ENCODE measurements at places on chromosomes 7 and 10.
A peak's percentile ranks its signal among the peaks of the same experiment; 100 is the strongest.

GRCh38 chr7:123782071-123782798 lies 33.4 kb upstream of the WASL start:
- no peak for DNase-seq

- no peak for DNase-seq
These were observed 120.1 kb upstream of the PLXNA4 start for GRCh38 chr7:132696332-132696731.

- DNase-seq = peak; percentile 91
These were observed at the start of gene SUMF2 for GRCh38 chr7:56063882-56064625. SUMF2 (plus strand) TSS chr7:56064286; CDS start chr7:56064312, 26 bp downstream.

- DNase-seq = no peak
These were observed 80.4 kb upstream of the BMPER start for GRCh38 chr7:33824911-33825459.

- peak; percentile 45 for DNase-seq
These were observed 14.9 kb downstream of the DUSP5 start for GRCh38 chr10:110512461-110513187.

- DNase-seq = no peak
These were observed 51.2 kb upstream of the PCBD1 start for GRCh38 chr10:70939441-70940003.

GRCh38 chr7:80611779-80612178 lies 26.7 kb upstream of the CD36 start:
- no peak for DNase-seq
